ENCODE measurements at places on chromosomes 2 and 18. TPM values are rescaled to one million over a fixed set of nuclear protein-coding genes. Genes with fewer than 3 reads are reported as not detected.

The ZNF521 gene
- total RNA-seq, result not detected

The CABYR gene
- total RNA-seq, result 0.95 TPM

The KIF5C gene
- 21.7 TPM for total RNA-seq

The SKOR2 gene
- not detected for total RNA-seq

The GPR75 gene
- total RNA-seq, result 1.4 TPM

All from activated CD4-positive, alpha-beta memory T cell treated with anti-CD3 and anti-CD28 coated beads, Interleukin-2, amount 10 ng/mL, durations not matched to agents 7 days and 5 days (primary cell).